ENCODE measurements at places on chromosomes 1 and 21.

DNA sequence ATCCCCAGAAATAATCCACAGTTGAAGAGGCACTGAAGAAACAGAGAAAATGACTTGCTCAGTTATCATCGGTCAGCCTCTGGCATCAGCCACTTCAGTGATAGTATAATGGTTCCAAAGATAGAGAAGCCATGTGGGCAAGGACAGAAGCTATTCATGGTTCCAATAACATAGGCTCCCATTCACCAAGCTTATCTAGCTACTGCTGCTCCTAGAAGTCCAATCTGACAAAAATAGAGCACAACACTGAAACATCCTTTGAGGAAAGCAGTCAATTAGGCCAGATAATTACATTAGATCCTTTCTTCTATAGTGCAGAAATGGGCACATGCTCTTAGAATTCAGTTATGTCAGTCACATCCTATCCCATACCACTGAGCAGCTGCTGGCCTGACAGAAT, 33.5 kb upstream of the CRB1 start:
- ATAC-seq = no peak

- no peak for ATAC-seq
Measured at GRCh38 chr21:15964236-15964855, 234.6 kb downstream of the USP25 start.

DNA sequence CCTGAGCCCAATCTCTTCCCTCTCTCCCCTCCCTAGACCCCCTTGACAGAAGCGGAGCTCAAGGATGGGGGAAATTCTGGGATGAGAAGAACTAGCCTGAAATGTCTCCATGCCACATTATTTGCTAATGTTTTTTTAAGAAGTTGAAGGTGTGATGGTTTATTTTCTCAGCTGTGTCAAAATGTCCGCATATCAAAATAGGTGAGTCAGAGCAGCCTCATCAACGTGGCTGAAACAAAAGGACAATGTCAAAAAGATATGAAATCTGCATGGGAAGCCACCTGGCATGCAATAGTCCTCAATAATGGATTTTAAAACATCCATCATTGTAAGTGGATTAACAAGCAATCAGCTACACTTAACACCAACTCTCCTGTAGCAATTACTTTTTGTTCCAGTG, 101.4 kb downstream of the BEND5 start:
- no peak for ATAC-seq

GRCh38 chr21:39434950-39435349, 10.6 kb downstream of the LCA5L start:
- ATAC-seq = no peak

GRCh38 chr1:180235077-180235501, 5.0 kb downstream of the LHX4 start:
- ATAC-seq = no peak

GRCh38 chr1:185987611-185988321, 253.6 kb downstream of the HMCN1 start:
- no peak for ATAC-seq

DNA sequence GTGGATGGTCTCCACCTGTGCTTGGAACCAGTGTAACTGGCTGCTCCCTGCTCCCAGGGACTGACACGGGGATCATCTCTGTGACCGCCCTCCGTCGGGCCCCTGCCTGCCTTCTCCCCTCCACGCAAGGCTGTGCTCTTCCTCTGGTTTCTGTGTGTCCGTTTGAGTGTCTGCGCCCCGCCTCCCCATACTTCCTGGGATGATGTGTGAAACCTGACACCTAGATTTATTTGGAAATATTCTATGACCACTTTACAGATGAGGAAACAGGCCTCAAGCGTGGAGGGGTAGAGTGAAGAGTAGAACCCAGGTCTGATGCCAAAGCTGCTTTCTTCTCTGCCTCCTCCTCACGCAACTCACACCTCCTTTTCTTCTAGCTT, 24.3 kb downstream of the LDLRAP1 start:
- ATAC-seq = peak; percentile 22

GRCh38 chr1:91885213-91885715, 687 bp downstream of the TGFBR3 start:
- peak; percentile 22 for ATAC-seq

DNA sequence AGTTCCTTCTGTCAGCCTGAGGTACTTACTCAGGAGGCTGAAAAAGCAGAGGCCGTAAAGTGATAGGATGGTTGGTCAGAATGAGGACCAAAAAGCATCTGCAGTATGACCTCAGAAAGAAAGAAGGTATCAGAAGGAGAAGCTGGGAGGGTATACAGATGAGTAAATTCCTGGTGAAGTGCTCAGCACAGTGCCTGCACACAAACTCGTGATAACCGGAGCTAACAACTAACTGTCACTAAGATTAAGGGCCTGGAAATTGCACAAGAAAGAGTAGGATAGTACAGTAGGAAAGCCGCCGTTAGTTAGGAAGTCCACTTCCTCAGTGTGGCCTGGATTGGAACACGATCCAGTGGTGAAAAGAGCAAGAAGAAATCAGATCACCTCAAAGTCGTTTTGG, 62.6 kb downstream of the VPS26C start:
- no peak for ATAC-seq

GRCh38 chr1:66364578-66365391, 169.2 kb upstream of the SGIP1 start:
- no peak for ATAC-seq

DNA sequence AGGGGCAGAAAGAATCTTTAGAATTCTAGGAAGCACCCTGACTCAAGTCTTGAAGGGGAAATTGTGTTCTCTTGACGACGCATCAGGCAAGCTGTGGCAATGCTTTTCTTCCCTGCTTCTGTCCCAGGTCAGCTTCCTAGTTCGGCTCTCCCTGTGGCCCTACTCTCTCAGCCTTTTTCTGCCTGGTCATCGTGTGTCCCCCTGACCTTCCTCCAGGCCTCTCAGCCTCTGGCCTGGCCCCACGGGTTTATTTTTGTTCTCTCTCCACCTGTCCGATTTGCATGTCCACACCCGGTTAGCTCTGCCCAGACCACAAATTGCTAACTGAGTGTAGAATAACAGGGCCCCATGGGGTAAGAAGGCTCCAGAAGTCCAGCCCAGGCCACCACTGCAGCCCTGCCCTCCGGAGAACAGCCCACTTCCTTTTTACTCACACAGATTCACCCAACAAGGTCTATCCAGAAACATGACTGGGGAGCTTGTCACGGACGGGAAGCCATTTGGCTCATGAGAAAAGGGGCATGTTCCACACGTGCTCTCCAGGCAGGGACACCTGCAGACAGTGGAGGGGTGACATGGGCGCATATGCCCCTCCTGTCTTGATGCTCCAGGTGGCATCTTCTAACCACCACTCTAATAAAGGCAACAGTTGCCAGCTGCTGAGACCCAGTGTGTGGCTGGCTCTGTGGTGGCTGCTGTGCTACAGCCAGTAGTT, 9.8 kb downstream of the KCNN3 start:
- ATAC-seq = no peak

- peak; percentile 84 for ATAC-seq
Measured at GRCh38 chr21:16742131-16742641, 770.7 kb upstream of the CXADR start.

DNA sequence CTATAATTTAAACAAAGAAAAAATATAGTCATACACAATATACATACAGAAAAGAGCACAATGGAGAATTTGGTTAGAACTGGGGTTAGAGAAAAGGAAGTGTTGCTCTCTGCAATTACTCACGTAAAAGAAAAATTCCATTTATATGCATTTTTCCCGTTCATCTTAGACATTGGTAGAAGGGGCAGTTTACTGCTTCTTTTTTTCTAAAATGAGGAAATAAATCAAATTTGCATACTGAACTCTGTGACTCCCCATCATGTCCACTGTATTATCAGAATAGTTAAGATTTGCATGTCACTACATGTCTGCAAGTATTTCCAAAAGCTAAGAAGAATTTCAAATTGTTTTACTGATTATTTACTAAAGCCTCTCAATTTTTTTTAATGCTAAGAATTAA, 44.1 kb upstream of the C1orf105 start:
- no peak for ATAC-seq

DNA sequence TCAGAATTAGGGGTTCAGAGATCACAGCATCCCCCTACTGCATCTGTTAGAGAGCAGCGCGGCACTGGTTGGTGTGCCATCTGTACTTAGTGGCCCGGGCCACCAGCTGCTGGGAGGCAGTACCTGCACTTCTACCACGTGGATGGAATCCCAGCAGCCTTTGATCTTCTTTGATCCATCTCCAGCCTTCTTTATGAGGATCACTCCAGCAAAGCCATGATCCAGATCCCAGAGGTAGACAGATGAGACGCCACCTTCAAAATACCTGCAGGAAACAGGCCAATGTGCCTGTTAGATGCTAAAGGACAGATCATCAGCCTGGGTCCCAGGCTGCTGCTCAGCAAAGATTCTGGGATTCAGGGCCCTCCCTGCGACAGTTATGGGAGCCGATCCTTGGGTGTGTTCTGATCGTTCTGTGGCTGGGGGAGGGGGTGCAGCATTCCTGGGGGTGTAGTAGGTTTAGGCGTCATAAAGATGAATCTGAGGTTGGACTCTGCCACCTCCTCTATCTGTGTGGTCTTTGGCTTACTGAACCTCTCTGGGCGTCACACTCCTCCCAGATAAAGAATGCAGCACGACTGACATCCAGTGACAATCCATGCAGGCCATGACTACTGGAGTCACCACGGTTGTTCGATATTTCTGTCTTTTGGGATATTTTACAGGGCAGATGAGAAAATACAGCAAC, 45.3 kb downstream of the SLC66A1 start:
- no peak for ATAC-seq

- ATAC-seq = no peak
Measured at GRCh38 chr1:197919346-197920066, 2.3 kb downstream of the LHX9 start.

- ATAC-seq = no peak
Measured at GRCh38 chr1:3545363-3546047, 65.8 kb downstream of the MEGF6 start.

- no peak for ATAC-seq
Measured at GRCh38 chr1:185314411-185314810, 2.6 kb downstream of the IVNS1ABP start.

- ATAC-seq = no peak
Measured at GRCh38 chr1:169574336-169574735, 11.9 kb downstream of the F5 start.

- ATAC-seq = no peak
Measured at GRCh38 chr1:160167056-160167455, 15.7 kb downstream of the ATP1A4 start.

DNA sequence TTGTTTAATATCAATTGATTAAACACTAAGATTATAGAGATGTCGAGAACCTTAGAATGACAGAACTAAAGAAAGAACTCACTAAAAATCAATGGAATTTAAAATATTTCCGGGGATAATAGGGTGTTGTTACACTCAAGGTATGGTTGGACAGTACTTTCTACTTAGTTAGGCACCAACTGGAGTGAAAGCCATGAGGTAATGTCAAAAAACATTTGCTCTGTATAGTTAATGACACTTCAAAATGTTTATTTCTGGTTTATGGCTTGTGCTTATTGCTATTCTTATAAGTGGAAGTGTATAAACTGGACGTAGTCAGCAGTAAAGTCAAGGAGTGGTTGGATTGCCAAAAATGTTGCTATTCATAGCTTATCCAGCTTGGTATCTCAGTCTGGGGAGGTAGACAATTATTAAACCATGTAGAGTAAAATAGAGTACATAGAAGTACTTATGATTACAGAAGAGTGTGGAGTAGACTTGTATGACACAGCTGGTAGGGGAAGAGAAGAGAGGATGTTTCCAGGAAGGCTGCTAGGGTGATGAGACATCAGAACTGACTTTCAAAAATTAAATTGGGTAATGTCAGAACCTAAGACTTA, 56.5 kb upstream of the BMP8A start:
- ATAC-seq = no peak

GRCh38 chr1:38571726-38572125, 287.8 kb downstream of the RRAGC start:
- peak; percentile 80 for ATAC-seq

DNA sequence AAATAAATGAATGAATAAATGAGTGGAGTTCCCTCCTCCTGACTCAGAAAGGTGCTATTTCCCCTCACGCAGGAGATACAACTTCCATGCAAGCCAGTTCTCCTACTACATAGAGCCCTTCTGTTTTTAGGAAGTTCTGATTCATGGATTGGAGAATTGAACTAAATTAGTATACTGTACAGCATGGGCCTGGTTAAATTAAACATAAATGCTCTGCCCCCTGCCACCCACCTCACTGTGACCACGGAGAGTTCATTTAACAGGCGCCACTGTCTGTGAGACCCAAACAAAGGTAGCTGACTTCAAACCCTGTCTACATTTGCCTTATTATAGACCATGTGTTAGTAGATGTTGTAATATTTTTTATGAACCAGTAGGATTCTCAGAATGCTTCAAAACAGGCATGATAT, 9.1 kb upstream of the IRF2BP2 start:
- no peak for ATAC-seq

DNA sequence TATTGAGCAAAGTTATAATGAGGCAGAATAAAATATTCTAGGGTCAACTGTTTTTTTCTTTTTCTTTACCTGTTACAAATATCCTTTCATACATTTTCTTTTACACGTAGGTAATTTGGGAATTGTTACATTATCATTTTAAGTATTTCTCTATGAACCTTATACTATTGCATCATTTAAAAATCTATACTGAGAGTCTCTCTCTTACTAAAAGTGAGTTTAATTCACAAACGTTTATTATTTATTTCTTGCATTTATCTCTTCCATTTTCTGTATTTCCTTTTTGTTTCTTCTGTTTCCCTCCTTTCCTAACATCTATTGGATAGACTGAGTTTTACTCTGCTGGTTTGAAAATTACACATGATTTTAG, 25.4 kb upstream of the CLCA4 start:
- ATAC-seq = no peak

GRCh38 chr21:38802050-38803026, 3.4 kb upstream of the ETS2 start:
- no peak for ATAC-seq

DNA sequence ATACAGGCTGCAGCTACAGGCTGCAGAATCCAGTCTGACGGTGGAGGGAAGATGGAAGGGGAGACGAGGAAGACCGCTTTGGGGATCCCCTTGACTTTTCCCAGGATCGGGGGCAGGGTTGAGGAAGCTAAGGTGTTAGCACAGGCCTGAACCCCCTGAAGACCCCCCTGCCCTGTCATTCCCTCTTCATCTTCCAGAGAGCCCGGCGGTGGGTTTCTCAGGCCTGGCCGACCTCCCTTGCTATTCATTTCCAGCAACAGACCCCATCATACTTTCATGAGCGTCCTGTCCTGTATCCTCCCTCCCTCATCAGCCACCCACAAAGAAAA, 112.0 kb downstream of the PGBD5 start:
- no peak for ATAC-seq

GRCh38 chr21:42593007-42593814, 60.2 kb upstream of the PDE9A start:
- peak; percentile 78 for ATAC-seq

All from gastroesophageal sphincter (tissue), 4 donors.